ENCODE measurements at places on chromosomes 5 and 9.

DNA sequence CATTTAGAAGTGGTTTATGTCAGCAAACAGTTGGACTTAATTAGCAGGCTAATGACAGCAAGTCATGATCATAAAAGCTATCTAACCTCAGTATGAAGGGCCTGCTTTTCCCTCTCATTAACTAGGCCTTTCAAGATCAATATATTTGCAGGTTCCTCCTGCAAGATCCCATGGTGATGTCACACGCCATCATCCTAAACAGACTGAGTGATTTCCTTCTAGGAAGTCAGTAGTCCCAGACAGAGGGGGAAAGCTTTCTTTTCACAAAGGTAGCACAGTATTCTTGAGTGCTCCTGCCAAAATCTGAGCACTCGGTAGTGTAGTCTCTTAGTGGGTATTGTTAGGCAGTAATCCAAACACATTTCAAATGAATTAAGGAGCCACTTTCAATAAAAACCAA is 52.5 kb downstream of the UIMC1 start:
- DNase-seq, result no peak

DNA sequence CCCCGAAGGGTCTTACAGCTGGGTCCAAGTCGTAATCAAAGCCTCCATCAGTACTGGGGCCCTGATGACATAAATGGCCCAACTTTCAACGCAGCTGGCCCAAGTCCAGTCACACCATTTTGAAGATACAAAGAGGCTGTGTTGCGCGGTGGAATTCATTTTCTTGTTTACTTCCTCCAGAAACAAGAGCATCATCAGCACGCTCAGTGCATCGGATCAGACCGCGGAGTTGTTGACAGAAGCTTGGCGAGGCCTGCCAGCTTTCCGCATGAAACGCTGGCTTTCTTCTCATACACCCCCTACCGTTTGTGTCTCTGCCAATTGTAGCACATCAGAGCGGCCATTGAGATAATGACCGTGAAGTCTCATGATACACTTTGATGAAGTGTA is 101.7 kb upstream of the SPATA31D4 start:
- DNase-seq, result no peak

- DNase-seq, result no peak
Measured at GRCh38 chr5:147487031-147487750, 22.7 kb downstream of the DPYSL3 start.

GRCh38 chr5:121164632-121165031 is 687.0 kb upstream of the FTMT start:
- no peak for DNase-seq

DNA sequence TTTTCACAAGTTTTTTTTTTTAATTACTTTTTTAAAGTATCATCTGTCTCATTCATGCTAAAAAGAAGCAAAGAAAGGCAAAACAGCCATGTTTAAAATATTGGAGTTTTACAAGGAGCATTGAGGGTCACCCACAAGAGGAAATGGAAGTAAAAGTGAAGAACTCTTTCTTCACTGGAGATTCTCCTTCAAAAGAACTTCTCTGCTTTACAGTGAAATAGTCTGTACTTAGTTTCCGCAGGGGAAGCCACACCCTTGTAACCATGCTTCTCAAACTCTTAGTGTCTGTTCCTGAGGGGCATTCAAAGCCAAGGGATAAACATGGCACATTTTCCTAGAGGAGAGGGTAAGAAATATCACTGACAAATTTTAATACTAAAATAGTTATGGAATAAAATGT is 8.6 kb downstream of the C9orf72 start:
- no peak for DNase-seq

DNA sequence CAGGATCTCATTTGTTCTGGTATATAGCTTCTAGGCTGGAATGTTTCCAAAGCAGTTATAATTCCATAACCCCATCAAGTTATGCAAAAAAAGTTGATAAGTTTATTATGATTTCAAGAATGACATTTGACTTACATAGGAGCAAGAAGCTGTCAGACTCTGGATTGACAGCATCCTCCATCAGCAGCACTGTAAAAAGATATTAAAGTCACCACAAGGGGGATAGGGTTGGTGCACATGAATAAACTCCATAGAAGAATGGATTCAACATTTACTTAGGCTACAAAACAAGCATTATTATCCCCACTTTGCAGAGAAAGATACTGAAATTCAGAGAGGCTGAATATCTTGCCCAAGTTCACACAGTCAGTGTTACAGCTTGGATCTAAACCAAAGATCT is 208.9 kb upstream of the SLC30A5 start:
- no peak for DNase-seq
